ENCODE measurements at places on chromosomes 6 and 20.

DNA sequence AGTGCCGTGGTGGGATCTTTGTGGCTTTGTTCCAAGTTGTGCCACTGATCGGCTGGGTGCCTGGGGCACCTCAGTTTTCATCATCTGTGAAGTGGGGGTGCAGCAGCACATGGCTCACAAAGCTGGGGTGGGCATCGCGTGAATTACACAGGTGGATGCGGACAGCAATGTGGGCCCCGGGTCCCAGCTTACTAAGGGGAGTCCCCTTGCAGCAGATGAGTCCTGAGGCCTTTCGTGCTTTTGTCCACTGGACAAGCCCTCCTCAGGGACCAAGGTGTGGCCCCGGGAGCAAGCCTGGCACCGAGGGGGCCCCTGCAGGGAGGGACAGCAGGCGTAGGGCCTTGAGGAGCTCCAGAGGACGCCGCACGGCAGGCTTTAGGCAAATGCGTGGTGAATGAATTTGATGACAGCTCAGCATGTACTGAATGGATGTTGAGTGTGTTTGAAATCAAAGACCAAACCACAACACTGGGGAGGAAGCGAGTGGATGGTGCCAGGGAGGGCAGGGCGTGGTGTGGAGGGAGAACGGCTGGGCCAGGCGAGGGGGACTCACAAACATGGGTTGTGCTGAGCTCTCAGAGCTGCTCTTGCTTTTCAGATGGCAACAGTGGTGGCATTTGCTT is 53.2 kb downstream of the IRF4 start:
- no peak for DNase-seq

DNA sequence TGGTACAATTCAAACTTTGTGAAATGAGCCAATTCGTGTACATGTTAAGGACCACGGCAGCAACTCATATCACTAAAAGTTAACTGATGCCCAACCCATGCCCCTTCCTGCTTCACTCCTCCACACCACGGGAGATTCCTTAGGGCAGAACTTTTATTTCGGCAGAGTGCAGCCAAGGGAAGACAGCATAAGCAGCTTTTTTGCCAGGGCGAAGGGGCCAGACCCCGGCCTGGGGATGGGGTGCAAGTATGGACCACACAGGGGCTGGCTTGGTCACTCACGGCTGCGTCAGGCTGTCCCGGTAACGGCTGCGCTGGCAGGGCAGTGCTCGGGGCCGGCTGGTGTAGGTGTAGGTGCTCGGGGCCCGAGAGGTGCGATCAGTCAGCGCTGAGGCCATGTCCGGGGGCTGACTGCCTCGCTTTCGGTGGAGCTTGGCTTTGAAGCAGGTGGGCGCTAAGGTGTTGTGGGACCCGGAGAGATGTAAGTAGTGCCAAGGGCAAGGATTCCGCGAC is 792 bp downstream of the RSPH3 start:
- DNase-seq, result no peak

- no peak for DNase-seq
Observed at GRCh38 chr6:4665489-4666417, 110.5 kb upstream of the CDYL start.

GRCh38 chr6:150366118-150366778 is 2.6 kb upstream of the IYD start:
- no peak for DNase-seq

GRCh38 chr20:63850689-63851547 is 10.4 kb upstream of the ABHD16B start:
- DNase-seq, result no peak

DNA sequence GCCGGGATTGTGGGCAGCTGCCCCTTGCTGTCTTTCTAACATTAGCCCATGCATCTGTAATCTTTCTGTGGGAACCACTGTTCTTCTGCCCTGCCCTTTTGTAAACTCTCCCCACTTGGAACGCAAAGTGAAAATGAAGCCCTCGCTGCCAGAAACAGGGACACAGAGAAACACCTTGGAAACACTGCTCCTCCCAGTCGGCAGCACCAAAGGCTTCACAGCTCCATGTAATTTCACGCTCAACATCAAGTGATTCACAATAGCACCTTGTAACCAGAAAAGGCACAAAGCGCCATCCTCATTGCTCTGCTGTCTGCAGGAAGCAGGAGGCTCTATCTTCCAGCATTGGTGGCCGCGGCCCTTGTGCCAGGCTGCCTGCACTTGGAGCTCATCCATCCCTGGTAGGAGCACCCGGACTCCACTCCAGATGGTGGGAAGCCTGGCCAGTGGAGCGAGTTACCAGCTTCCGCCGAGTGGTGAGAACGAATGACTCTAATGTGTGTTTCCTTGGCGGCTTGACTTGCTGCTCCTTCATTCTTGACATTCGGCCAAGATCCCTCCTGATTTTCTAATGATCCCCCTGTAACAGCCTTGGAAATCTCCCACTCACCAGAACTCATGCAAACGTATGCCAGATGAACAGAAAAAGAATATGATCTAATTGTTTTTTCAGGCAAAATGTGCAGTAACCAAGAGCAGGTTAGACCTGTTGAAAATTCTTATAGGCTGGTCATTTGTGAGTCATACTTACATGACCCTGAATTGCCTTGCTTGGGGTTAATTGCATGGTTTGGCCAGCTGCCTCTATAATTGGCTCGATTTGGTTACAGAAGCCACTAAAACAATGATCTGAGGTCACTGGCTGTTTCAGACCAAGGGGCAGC is 169.1 kb upstream of the CDYL start:
- DNase-seq, result no peak

- no peak for DNase-seq
Observed at GRCh38 chr20:45959126-45959525, 12.9 kb downstream of the ZNF335 start.

GRCh38 chr6:141097471-141097870 is 1035.3 kb upstream of the GJE1 start:
- DNase-seq, result no peak

- DNase-seq, result no peak
Observed at GRCh38 chr6:106612671-106613416, 16.5 kb downstream of the RTN4IP1 start.

DNA sequence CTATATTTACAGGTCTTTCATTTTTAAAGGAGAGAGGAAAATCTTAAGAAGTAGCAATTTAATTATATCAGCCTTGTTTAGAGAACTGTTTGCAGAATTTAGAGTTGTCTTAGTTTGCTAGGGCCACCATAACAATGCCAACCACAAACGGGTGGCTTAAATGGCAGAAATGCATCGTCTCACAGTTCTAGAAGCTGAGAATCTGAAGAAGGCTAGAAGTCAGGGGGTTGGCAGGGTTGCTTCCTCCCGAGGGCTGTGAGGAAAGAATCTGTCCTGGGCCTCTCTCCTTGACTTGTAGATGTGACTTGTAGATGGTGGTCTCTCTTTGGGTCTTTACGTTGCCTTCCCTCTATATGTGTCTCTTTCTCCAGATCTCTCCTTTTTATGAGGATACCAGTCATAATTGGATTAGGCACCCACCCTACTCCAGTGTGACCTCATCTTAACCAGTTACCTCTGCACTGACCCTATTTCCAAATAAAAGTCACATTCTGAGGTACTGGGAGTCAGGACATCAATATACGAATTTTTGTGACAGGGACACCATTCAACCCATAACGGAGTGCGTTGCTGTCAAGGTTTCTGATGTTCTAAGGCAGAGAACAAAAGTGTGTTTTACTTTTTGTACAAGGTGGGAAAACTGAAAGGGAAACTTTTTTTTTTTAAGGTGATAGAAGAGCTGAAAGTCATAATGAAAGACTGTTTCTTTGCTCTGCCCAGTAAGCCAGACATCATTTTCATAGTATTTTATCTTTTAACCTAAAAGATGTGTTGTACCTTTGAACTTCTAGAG is 84.4 kb downstream of the SAMD3 start:
- no peak for DNase-seq

Data from stimulated activated CD4-positive, alpha-beta T cell treated with anti-CD3 and anti-CD28 coated beads, TNF-alpha, amount 100 ng/mL, for 1 hour (primary cell).